ENCODE measurements at places on chromosomes 5 and 9. TPM values are rescaled to one million over a fixed set of nuclear protein-coding genes. Genes with fewer than 3 reads are reported as not detected.

Gene CFAP77
- total RNA-seq: 0.70 TPM

Gene GHR
- 24.3 TPM for total RNA-seq

Gene RNF14
- 57.8 TPM for total RNA-seq

Gene PLAC8L1
- total RNA-seq: 1.5 TPM

Gene CDH10
- 8.9 TPM for total RNA-seq

Gene DNM1
- 13.4 TPM for total RNA-seq

Measured in hepatocyte (in vitro differentiated cells).